ENCODE measurements at places on chromosomes 7 and 10.

GRCh38 chr7:89687211-89687610 is 467.1 kb upstream of the STEAP1 start:
- DNase-seq = no peak

DNA sequence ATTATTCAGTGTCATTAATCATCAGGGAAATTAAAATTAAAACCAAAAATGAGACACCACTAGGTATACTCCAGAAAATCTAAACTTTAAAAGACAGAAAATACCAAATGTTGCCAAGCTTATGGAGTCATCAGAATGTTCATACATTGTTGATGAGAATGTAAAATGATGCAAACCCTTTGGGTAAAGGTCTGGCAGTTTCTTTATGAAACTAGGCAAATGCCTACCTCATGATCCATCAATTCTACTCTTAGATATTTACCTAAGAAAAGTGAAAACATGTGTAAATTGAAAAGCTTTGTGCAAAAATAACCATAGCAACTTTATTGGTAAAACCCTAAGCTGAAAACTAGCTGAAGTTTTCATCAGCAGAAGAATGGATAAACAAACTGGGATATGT is 329.5 kb upstream of the MEOX2 start:
- DNase-seq = no peak

- no peak for DNase-seq
Observed at GRCh38 chr7:45687721-45688120, 113.6 kb downstream of the ADCY1 start.

DNA sequence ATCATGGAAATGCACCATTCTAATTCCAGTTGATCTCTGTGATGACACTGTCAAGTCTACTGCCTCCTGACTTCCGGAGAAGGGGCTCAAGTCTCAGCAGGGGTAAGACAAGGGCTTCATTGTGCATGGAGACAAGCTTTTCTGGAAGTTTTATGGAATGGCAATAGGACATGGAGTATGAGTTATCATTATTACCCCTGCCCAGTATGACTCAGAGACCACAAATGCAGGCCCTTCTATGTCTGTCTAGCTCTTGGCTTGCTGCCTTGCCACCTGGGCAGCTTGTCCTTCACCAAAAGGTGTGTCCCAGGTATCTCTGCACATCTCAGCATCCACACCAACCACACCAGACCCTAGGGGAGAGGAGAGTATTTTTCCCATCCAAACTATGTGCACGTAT is 34.9 kb upstream of the KIAA1217 start:
- DNase-seq = no peak

- DNase-seq = no peak
Observed at GRCh38 chr10:86872757-86873156, 84.7 kb downstream of the MMRN2 start.

- DNase-seq = no peak
Observed at GRCh38 chr10:77461636-77462296, 175.8 kb downstream of the KCNMA1 start.

GRCh38 chr10:116756277-116756676 is 13.9 kb upstream of the HSPA12A start:
- DNase-seq = no peak

DNA sequence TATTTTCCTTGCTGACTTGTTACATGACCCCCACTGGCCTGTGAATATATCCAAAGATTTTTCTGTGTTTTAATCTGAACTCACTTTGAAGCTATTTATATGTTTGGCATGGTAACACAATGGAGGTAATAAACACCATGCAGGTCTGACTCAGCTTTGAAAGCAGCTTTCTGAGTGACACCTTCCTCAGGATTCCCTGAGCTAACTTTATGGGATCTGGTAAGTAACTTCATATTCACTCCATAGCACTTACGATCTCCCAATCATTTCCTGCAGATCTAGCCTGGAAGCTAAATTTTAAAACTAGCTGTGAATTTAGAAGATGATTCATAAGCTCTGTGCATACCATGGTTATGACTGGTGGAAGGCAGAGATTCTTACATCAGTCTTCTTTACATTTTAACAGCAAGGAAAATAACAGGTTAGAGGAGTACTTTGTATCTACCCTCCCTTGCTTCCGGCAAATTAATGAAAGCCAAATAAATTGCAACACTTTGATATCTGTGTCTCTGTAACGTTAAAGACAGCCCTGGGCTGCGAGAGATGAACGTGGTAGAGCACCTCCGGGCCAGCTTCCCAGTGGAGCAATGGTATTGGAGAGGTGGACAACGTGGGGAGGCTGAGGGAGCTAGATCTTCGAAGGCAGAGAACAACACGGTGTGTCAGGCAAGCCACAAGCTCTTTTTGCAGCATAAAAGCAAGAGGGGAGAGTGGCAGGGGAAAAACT is 170.2 kb upstream of the KLF14 start:
- DNase-seq = no peak

- no peak for DNase-seq
Observed at GRCh38 chr10:83089335-83089734, 1050.0 kb upstream of the GHITM start.

DNA sequence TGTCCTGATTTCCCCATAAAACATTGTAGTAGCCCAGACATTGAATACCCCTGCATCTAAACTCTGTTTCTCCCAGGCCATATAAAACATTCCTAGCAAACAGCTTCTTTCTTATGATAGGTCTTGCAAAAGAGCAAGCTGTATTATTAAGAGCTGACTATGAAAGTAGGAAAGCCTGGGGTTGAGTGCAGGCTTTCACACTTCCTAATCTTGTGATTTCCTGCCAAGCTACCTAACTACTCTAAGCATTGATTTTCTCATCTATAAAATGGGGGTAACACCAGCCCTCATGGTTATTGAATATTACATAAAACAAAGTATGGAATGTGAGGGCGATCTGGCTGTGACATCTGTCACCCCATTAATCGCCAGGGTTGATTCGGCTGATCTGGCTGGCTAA is 81.8 kb downstream of the ZNF277 start:
- no peak for DNase-seq

GRCh38 chr10:58839771-58840170 is 327.1 kb downstream of the BICC1 start:
- no peak for DNase-seq

- no peak for DNase-seq
Observed at GRCh38 chr10:69861251-69862240, 59.8 kb downstream of the COL13A1 start.

DNA sequence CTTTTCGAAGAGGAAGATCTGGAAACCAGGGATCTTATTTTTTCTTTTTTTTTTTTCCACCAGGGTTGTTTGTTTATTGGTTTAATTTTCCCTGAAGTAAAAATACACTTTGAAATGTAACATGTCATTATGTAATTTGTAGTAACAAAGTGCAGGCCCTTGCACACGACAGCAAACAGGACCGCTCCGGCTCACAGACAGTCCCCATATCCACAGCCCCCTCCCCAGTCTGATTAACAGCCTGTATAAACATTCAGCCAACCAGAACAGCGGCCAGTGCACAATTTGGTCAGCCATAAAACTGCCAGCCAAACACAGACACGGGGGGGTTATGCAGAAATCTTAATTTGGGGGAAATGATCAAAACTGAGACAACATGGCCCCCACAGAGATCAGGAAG is 431.6 kb upstream of the NPVF start:
- DNase-seq = no peak

DNA sequence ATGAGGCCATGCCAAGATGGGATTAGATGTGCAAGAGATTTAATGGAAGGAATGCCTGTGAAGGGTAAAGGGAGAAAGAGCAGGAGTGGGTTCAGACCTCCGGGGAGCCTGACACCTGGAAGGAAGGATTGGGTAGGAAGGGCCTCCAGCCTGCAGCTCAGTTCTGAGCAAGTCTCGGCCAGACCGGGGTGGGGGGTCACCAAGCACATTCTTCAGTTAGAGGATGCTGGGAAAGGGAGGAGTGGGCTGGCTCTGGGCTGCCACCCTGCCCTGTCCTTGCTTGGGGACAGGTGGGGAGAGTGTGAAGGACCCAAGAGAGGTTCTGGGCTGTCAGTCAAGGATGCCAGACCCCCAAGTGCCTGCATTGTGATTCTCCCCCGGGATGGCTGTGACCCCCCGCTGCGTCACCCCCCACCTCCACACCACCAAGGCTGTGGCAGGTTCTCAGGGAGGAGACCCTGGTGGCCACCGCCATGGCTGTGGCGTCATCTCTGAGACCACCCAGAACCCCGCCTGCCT is 16.5 kb upstream of the PRKAG2 start:
- DNase-seq = no peak

DNA sequence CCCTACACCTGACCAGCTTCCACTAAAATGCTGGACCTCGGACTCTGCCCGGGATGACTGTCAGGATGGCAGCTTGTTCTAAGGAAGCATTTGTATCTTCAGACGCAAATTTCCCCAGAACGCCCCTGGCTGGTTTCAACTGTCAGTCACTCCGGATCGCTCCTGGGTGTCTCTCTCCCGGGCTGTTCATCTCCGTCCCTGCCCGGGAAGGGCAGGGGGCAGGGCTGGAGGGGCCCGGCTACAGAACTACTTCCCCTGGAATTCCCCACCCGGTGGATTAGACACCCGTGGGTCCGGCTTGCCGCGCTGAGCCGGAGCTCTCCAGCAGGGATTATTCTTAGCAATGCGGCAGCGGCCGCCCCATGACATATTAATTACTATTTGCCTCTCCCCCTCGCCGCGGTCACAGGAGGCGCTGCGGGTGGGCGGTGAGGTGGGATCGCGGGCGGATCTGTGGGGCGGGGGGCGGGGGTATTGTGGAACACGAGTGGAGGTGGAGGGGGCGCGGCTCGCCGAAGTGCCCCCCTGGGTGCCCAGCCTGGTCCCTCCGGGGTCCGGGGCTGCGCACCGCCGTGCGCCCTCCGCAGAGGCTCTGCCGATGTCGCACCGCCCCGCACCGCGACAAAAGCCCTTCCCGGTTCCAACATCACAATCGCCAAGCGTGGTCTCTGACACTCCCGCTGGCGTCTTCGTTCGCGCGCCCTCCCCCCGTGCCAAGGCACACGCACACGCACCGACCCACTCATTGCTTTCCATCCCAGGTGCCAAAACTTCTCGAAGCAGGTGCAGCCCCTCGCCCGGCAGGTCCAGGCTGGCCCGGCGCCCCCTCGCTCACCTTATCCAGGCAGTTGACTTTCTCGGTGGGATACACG is 276.1 kb upstream of the NEBL start:
- peak; percentile 69 for DNase-seq

DNA sequence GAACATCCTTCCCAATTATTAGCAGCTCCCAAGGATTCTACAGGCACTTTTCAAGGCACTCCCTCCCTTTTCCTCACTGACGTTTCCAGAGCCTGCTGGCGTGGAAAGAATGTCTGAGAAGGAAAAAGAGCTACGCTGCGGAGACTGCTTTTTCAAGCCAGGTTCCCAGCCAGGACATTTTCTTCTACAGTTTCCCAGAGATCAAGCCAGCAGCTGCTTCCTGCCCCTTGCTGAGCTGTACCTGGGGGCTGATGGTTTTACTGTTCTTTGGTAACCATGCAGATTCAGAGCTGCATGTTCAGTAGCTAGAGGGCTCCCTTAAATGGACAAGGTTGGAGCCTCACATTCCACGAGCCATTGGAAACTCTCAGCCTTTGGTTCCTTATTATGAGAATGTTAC is 133.4 kb downstream of the EVX1 start:
- DNase-seq = no peak

- DNase-seq = peak; percentile 88
Observed at GRCh38 chr10:3783316-3783681, 1.7 kb downstream of the KLF6 start.

DNA sequence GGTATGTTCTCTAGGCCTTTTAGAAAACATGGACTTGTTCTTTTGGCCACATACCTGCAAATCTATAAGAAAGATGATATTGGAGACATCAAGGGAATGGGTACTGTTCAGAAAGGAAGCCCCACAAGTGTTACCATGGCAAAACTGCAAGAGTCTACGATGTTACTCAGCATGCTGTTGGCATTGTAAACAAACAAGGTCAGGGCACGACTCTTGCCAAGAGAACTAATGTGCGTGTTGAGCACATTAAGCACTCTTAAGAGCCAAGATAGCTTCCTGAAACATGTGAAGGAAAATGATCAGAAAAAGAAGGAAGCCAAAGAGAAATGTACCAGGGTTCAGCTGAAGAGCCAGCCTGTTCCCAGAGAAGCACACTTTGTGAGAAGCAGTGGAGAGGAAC is 37.1 kb downstream of the SDK1 start:
- DNase-seq = no peak

DNA sequence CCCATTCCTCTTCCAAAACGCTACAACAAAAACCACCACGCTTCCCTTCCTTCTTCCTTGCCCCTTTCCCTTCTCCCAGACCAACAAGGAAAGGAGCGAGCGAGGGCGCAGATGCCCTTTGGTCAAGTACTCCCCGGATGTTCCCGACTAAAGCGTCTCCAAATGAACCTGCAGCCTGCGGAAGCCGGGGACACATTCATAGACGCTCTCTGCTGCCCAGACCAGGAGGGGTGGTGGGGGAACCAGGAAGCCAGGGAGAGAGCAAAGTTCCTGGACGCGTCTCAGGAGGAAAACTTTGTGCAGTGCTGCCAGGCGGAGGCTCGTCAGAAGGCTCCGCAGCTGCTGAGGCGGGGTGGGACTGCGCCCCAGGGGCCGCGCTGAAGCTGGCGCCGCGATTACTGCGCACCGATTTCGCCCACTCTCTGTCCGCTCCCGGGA is 754 bp downstream of the SEMA3D start:
- DNase-seq = peak; percentile 81

DNA sequence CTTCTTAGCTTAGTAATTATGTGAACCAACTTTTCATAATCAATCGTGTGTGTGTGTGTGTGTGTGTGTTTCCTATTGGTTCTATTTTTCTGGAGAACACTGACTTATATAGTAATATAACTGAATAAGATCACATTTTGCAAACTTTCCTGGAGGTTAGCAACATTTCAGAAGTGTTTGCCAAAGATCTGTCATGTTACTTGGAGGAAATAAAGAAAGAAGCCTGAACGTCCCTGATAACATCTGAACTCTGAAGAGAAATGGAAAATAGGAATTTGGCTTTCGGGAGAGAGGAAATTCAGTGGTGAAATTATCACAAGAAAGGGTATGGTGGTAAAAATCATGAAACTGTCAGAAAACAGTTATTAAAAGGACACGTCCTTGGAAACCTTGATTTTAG is 984.4 kb upstream of the AUTS2 start:
- no peak for DNase-seq

DNA sequence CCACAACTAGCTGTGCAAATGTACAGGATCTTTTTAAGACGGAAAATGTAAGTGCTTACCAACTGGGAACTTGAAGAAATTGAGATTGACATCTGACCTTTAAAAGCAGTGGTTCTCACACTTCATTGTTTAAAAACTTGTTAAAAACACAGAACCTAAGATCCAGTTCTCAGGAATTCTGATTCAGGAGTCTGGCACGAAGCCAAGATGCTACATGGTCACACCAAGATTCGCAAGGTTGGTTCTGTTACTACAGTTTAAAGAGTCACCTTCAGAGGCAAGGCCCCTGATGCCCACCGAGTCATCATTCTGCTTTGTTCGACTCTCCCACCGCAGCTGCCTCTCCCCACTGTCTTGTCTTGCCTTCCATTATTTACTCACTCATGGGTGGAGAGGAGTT is 113.3 kb downstream of the GLI3 start:
- DNase-seq = no peak

DNA sequence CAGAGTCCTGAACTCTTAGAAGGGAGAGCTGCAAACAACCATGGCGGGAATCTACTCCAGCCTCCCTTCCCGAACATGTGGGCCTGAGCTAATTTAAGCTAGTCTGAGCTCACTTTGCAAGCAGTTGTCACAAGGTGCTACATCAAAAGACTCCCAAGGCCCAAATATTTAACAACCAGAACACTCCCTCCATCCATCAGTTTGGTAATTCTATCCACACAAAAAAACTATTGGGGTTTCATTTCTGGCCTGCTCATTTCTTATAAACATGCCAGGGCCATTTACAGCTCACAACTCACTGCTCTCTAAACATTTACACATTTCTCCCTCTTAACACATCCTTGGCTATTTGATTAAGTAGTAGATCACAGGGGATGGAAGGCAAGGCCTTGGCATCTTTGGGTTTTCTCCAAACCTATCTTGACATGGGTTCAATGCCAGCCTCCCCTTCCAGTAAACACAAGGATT is 263.4 kb downstream of the KCNMA1 start:
- no peak for DNase-seq
